ENCODE measurements at places on chromosomes 6 and 20.
A peak's percentile ranks its signal among the peaks of the same experiment; 100 is the strongest.

GRCh38 chr6:140462453-140463311 lies 1088.2 kb upstream of the CITED2 start:
- peak; percentile 83 for DNase-seq

- no peak for DNase-seq
These were observed 115.9 kb downstream of the DLL1 start for GRCh38 chr6:170174771-170175643.

DNA sequence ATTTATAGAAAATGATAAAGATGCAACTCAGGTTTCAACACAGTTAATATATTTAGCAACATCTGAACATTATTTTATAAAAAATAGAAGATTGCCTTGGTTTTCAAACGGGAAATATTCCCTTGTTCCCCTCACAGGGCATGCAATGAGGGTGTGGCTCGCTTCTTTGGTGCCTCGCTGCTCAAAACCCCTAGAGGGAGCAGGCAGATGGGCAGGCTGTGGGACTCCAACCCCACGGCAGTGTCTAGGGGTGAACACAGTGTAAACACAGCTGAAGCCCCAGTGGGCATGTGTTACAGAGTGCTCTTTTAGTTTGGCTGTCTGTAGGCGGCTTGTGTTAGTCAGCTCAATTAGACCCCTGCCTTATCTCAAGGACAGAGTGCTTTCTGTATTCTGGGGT lies 560.8 kb upstream of the IMPG1 start:
- peak; percentile 93 for DNase-seq

- no peak for DNase-seq
These were observed 82.3 kb downstream of the DNAH8 start for GRCh38 chr6:38797391-38797790.

- no peak for DNase-seq
These were observed 46.7 kb downstream of the MAP1LC3A start for GRCh38 chr20:34604980-34605788.

DNA sequence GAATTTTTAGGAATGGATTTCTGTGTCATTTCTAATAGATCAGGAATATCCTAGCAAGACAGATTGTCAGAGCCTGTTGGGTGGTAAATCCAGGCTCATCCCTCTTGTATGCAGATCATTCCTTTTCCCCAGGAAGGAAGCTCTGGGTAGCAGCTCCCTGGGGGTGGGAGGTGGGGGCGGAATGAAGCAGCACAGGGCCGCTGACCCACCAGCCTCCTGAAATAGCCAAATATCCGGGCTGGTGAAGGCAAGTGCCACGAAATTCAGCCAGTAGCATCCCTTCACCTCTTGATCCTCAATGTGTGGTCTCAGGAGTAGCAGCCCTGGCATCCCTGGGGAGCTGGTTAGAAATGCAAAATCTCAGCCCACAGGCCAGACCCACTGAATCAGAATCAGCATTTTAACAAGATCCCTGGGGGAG lies 256.9 kb downstream of the LRFN2 start:
- DNase-seq = no peak

DNA sequence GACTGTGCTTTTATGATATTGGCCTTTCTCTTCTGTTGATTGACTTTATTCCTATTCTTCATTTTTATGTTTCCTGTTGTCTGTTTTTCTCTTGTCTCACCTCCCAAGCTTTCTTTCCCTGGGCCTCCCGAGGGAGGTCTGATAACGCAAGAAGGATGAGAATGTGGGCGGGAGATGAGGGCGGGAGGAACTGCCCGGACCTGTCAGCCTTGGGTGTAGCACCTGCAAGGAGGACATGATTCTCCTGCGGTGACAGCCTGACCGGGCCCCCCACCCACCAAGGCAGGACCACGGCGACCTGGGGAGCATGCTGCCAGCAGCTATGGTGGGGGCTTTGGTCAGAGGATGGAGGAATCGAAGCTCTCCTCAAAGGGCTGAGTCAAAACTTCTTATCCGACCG lies 86.9 kb downstream of the PLEKHG1 start:
- DNase-seq = no peak

DNA sequence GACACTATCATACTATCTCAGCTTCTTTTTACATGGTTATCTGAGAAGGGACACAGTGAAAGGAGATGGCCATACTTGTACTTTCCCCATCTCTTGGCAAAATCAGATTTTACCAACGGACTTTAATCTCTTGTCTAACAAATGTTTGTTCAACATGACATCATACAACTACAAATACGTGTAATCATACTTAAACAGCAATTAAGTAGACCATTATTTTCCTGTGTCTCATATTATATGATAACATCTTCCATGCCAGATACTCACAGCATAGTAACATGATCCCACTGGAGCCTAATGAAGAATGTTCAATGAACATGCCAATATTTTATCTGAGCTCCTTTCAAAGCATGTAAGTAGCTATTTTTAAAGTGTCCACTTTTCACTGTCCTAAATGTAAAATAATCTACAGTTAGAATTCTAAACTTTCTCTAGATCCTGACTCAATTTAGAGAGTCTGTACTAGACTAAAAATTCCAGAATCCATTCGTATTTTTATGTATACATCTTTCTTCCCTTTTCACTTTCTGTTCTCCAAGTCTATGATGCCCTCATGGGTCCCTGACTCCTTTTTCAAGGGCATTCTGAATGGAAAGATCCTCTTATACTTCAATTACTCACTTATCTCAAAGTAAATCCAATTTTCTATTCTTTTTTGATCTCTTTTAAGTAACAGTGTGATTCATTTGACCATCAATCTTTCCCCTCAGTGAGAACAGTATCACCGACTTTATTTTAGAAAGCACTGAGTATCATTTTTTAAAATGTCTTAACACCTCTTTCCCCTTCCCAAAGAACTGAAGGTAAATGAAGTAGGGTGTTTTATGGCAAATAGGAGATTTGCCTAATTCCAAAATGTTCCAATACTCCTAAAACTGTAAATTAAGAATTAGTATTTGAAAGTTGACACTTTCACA lies 133.5 kb downstream of the CDK19 start:
- DNase-seq = peak; percentile 66

DNA sequence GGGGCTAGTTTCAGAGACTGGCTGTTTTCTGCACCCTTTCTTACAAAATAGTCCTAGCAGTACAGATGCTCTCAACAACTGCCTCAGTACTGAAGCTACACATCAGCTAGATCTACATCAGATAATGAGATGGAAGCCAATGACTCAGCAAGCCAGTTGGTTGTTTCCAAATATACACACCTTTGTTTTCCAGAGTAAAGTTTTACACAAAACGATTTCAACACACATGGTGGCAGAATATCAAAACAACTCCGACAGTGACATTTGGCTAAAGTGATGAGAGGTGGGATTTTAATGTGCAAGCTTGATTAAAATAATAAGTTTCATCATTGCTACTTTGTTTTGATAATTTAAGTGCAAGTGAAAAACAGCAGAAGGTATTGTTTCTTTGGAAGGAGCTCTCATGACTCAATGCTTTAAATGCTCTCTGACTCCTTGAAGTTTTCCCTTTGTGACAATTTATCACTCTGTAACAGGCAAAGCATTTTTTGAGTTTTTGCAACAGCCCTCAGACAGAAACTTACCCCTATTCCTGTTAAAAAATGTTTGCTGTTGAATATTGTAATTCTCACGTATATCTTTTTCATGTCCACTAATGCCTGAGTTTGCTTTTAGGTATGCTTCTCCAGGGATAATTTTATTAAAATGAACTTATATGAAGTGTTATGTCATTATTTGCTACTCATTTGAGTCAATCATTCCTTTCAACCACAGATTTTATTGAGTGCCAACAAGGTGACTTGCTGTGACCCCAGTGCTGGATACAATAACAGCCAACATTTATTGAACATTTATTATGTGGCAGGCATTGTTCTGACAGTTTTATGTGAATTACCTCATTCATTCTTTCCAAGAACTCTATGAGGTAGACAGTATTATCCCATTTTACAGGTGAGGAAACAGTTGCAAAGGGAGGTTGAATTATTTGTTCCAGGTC lies 882.0 kb downstream of the TFAP2A start:
- DNase-seq = no peak

DNA sequence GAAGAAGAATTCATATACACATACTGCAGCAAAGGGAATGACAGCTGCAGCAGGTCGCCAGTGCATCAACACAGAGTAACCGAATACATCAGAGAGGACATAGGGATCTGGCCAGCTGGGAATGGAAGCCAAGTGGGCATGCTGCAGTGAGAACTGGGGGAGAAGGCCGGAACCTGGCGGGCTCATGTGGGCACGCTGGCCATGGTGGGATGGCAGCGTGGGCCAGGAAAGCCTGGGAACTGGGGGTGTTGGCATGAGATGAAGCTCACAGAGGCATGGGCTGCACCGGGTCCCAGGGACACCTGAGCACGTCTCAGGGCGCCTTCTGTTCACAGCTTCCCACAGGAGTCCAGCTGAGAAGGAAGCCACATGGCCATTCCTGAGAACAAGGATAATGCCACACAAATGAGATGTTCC lies 139.5 kb upstream of the AGPAT4 start:
- no peak for DNase-seq

GRCh38 chr20:36849333-36850065 lies 26.4 kb upstream of the TLDC2 start:
- DNase-seq = no peak

DNA sequence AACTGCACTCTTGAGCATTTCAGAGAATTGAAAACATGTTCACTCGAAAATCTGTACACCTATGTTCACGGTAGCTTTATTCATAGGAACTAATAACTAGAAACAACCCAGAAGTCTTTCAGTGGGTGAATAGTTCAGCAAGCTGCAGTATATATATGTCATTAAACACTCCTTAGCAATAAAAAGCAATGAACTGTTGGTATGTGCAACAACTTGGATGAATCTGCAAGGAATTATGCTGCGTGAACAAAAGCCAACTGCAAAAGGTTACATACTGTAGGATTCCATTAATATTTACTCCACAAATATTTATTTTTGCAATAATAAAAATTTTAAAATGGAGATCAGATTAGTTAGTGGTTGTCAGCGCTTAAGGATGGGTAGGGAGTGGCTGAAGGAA lies 22.1 kb upstream of the FKBP1A start:
- DNase-seq = no peak

DNA sequence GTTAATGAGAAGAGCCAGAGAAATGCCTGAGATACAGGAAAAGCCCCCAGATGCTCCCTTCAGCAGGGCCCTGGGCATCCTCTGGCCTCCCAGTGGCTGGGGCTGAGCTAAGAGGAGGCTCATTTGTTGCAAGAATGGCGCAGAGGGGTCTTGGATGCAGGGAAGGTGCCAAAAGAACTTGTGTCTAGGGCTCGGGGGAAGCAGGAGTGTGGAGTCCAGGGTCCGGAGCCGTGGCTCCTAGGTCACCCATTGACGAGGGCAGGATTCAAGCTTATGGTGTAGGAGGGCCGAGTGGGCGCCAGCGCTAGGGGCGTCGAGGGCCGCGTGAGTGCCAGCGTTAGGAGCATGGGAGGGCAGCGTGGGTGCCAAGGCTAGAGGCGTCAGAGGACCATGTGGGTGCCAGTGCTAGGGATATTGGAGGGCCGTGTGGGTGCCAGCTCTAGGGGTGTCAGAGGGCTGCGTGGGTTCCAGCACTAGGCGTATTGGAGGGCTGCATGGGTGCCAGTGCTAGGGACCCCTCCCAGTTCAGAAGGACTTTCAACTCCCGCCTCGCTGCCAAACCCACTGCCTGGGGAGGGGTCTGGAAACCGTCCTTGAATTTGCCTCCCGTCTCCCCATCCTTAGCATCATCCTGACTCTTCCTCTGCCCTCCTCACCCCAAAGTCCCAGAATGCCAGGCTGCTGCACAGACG lies 250.5 kb upstream of the AFDN start:
- DNase-seq = no peak

GRCh38 chr6:1597924-1598323 lies 11.8 kb upstream of the FOXC1 start:
- no peak for DNase-seq

- DNase-seq = peak; percentile 42
These were observed 6.8 kb upstream of the USP49 start for GRCh38 chr6:41901882-41902519.

DNA sequence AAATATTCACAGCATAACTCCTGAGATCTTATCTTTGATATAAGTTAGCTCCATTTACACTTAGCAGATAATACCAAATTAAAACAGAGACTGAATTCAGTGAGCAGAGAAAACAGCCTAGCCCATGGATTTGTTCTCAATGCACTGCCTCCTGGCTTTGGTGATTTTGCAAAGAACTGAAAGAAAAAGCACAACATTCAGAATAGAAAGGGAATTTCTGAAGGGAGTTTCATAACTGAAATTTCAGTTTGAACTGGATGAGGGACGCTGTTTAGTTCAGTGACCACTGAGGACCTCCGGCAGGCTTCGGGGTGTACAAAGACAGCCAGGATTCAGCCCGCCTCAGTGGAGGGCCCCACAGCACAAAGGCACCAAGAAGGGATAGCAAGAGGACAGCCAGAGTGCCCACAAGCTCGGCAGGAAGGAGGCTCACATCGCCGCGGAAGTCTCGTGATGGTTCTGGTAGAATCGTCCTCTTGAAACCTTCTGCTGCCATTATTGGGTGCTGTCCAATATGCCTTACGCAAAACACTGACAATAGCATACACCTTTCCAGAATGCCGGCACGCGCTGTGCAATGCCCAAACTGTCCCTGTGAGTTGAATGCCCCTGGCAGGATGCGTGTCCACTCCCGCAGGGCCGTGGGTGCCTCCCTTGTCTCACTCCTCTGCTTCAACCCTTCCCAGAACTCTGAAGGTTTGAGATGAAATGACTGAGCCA lies 9.7 kb upstream of the IRF4 start:
- no peak for DNase-seq

GRCh38 chr6:22570185-22570551 lies 802 bp downstream of the HDGFL1 start:
- no peak for DNase-seq

DNA sequence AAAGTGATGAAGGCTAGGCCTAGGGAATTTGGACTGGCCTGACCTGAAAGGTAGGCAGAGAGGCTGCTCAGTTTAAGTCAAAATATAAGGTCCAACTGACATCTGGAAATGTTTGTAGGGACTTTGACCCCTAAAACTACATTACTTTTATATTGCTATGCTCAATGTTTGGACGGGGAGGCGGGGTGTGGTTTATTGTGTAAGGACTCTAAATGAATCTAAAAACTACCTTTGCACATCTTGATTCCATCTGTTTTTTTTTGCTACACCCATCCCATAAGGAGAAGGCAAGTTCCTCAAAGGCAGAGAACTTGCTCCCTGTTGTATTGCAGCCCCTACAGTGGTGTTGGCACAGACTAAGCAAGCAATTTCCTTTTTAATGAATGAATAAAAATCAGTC lies 227.1 kb downstream of the HACE1 start:
- DNase-seq = no peak

DNA sequence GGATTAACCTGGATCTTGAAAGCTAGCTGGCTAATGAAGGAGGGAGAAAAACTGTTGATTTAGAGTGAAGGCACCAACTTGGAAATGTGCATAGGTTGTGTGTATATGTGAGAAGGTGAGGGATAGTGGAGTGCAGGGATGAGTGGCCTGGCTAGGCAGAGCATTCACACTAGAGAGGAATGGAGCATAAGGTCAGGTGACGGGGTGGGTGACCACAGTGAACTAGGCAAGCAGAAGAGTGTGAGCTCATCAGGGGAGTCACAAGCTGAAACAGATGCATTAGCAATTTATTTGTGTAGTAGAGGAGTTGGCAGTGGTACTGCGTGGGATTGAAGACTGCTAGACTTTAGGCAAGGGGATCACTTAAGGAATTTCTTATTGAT lies 10.5 kb downstream of the ANKRD66 start:
- DNase-seq = no peak

All from NCI-H146 (cell line).